ENCODE measurements at places on chromosomes 6 and 20. TPM values are rescaled to one million over a fixed set of nuclear protein-coding genes. Genes with fewer than 3 reads are reported as not detected.

Gene F13A1
- total RNA-seq = 160 TPM

Gene ADGRB3
- 6.1 TPM for total RNA-seq

GRCh38 chr20:62837790-62838127 is 20.9 kb downstream of the COL9A3 start:
- no peak overlapping the region for H3K4me3 ChIP-seq
- H3K36me3 ChIP-seq = no peaks in the 10 kb centered on the region
- H3K27me3 ChIP-seq = no peaks in the 10 kb centered on the region
- H3K4me1 ChIP-seq = no peaks in the 10 kb centered on the region
- no peak for DNase-seq

Gene PSMB1
- total RNA-seq = 113 TPM

DNA sequence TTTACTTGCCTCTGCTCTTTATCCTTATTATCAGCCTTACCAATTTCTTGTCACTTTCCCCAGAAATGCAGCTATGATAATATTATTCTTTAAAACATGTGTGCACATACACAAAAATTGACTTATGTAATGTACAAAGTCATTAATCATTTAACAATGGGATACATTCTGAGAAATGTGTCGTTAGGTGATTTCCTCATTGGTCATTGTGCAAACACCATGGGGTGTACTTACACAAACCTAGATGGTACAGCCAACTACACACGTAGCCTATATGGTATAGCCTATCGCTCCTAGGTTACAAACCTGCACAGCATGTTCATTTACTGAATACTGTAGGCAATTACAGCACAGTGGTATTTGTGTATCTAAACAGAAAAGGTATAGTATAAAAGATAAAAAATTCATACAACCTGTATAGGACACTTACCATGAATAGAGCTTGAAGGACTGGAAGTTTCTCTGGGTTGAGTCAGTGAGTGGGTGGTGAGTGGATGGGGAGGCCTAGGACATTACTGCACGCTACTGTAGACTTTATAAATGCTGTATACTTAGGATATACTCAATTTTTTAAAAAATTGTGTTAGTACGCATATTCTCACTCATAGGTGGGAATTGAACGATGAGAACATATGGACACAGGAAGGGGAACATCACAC is 56.9 kb downstream of the HIVEP1 start:
- DNase-seq = no peak
- no peaks in the 10 kb centered on the region for H3K27me3 ChIP-seq
- no peak overlapping the region for H3K27ac ChIP-seq
